Tibial artery (tissue), 4 donors: ENCODE measurements at places on chromosomes 1 and 21.

- peaks cover 71% of the 10 kb centered on the region for H3K36me3 ChIP-seq
- H3K4me3 ChIP-seq = no peak overlapping the region
- H3K27me3 ChIP-seq = no peaks in the 10 kb centered on the region
Observed at GRCh38 chr1:26848941-26849774, 13.8 kb upstream of the SFN start.

DNA sequence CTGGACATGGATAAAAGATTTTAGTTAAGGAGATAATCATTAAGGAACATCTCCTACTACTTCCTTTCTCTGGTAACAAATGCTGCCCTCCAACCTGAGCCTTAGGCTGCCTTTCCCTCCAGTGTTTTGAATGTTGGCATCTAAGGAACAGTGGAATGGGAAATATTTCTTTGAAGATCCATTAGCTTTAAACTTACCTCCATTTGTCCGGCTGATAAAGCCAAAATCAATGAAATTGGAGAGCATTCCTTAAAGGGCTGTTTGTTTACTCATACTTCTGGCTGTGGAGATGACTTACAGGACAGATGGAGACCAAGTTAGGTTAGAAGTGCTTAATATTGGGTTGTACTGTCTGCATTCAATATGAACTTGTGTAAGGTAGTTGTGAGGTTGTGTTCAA lies 439.1 kb downstream of the PLA2G4A start:
- no peak overlapping the region for H3K27ac ChIP-seq
- no peaks in the 10 kb centered on the region for H3K36me3 ChIP-seq
- H3K4me1 ChIP-seq = no peaks in the 10 kb centered on the region

GRCh38 chr21:39016740-39017315 lies 166.4 kb downstream of the PSMG1 start:
- no peak for DNase-seq
- H3K27me3 ChIP-seq = no peaks in the 10 kb centered on the region
- no peak overlapping the region for H3K4me3 ChIP-seq
- no peaks in the 10 kb centered on the region for H3K36me3 ChIP-seq
- peaks cover 14% of the 10 kb centered on the region for H3K4me1 ChIP-seq

DNA sequence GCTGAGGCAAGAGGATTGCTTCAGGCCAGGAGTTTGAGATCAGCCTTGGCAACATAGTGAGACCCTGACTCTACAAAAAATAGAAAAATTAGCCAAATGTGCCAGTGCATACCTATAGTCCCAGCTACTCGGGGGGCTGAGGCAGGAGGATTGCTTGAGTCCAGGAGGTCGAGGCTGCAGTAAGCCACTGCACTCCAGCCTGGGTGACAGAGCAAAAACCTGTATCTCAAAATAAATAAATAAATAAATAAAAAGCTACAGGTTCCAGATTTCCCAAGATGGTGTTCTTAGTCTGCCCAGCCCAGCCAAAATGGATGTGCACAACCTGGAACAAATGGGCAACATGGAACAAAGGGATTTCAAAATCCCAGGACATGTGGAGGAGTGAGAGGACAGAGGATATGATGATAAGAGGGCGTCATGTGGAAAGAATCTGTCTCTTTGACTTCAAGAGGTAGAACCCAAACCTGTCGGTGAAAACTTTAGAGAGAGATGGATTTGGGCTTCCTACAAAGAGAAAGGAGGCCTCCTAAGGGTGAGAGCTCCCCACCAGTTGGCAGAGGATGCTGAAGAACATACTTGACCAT lies 3.2 kb downstream of the EDARADD start:
- DNase-seq = no peak
- H3K4me3 ChIP-seq = no peak overlapping the region
- no peak overlapping the region for H3K27ac ChIP-seq

DNA sequence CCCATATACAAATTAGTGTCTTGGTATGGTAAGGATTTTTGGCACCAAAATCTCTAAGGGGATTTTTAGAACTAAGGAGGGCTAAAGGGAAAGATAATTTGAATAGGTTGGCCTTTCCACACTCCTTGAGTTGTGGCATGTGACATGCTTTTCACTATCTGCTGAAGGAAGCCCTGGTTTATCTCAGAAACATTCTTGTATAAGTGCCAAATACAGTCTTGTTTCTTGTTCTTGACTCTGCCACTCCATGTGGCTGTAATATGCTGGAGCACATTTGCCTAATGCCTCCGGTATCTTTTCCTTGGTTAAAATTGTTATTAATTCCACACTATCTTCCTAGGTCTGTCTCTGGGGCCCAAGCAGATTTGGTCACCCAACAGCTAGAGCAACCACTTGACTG lies 457.0 kb downstream of the USP25 start:
- no peaks in the 10 kb centered on the region for H3K36me3 ChIP-seq
- no peak for DNase-seq
- peaks cover 5% of the 10 kb centered on the region for H3K4me1 ChIP-seq

DNA sequence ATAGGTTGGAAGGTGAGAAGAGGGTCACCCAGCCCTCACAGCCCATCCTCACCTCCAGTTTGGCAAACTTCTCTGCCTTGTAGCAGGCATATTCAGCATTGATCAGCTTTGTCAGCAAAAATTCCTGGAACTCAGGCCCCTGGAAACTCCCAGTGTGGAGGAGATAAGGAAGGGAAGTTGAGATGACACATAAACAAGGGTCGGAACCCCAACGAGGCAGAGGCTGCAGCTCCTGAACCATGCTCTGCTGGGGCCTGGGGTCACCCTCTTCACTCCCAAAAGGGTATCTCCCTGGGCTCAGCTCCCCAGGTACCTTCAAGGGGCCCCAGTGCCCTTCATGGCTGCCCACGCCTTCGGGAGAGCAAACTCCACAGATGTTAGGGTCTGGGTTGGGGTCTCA lies 60.4 kb downstream of the RAP1GAP start:
- no peak overlapping the region for H3K4me3 ChIP-seq
- no peaks in the 10 kb centered on the region for H3K36me3 ChIP-seq
- H3K27me3 ChIP-seq = peaks cover 22% of the 10 kb centered on the region
- DNase-seq = no peak
- H3K4me1 ChIP-seq = no peaks in the 10 kb centered on the region
- H3K27ac ChIP-seq = no peak overlapping the region

DNA sequence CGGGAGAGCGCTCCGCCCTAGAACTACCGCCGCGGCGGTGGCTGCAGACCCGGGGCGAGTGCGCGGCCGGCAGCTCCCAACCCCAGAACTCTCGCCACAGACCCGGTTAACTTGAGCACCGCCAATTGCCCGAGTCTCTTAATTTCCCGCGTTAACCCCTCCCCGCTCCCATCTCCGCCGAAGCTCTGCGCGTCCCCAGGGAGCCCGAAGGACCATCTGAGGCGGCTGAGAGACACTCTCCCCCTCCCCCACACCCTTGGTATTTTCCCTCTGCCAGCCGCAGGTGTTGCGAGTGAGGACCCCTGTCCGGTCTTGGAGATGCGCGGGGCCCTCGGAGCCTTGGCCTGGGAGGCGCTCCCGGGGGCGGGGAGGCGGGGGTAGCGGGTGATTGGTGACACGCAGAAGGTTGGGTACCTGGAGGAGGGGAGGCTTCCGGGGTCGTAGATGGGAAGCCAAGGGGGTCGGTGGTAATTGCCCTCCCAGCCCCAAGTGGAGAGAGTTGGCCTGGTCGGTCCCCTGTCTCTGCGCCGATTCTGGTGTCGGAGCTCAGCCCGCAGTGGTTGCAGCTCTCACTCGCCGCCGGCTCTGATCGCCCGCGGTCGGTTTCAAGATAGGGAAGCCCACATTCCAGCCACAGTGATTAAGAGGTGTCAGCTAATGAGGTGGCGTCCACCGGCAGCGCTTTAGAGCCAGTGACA lies 858 bp upstream of the SUSD4 start:
- no peaks in the 10 kb centered on the region for H3K36me3 ChIP-seq
- DNase-seq = no peak
- no peaks in the 10 kb centered on the region for H3K4me1 ChIP-seq
- no peak overlapping the region for H3K27ac ChIP-seq
- H3K4me3 ChIP-seq = peak overlapping the region; percentile 47
- H3K27me3 ChIP-seq = no peaks in the 10 kb centered on the region

DNA sequence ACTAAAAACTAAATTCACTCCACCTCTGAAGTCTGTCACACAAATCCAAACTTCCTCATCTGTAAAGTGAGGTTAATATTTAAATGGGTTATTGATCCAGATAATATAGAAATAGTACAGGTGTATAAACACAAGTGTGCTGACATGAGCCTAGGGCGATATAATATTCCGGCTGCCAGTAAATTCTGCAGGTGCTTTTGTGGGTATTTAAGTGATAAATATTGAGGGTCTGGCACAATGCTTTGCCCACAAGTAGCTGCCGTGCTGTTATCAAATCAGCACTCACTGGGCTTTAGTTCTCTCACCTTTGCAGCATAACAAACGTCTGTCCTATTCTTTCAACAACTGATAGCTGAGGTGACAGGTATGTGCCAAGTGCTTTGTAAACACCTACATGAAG lies 7.6 kb downstream of the PABPC4 start:
- no peaks in the 10 kb centered on the region for H3K27me3 ChIP-seq
- DNase-seq = no peak
- no peak overlapping the region for H3K27ac ChIP-seq
- no peak overlapping the region for H3K4me3 ChIP-seq
- peaks cover 85% of the 10 kb centered on the region for H3K36me3 ChIP-seq

GRCh38 chr1:213251972-213252371 lies 200.9 kb downstream of the RPS6KC1 start:
- no peak for DNase-seq
- H3K4me3 ChIP-seq = no peak overlapping the region
- H3K36me3 ChIP-seq = peaks cover 3% of the 10 kb centered on the region
- no peaks in the 10 kb centered on the region for H3K27me3 ChIP-seq

GRCh38 chr1:157302199-157302497 lies 164.0 kb upstream of the ETV3 start:
- H3K4me1 ChIP-seq = no peaks in the 10 kb centered on the region
- no peak for DNase-seq
- H3K27me3 ChIP-seq = no peaks in the 10 kb centered on the region
- no peak overlapping the region for H3K27ac ChIP-seq
- no peak overlapping the region for H3K4me3 ChIP-seq
- H3K36me3 ChIP-seq = no peaks in the 10 kb centered on the region

DNA sequence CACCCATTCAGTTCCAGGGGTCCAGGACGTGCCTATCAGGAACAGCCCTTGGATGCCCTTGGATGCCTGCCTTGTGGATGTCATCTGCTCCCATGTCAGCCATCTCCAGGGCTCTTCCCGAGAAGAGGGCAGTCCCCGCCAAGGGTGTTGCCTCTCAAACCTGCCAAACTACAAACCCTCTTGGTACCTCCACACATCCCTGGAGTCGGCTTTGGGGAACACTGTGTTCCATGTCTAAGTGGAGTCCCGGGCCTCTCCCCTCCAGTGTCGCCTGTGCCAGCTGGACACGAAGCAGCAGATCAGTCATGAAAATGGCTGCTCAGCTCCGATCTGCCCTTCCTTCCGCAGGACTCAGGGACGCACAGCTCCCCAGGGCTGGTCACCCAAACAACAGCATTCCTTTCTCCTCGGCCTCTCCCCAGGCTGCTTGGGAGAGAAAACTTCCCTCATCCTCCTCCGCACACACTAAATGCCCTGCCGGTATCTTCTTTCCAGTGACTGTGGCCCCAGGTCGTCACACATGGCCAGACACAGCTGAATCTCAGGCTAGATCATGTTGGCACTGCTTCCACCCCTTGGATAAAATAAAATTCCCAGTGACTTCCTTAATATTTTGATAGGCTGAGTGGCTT lies 53.4 kb downstream of the GALNT2 start:
- no peaks in the 10 kb centered on the region for H3K36me3 ChIP-seq
- no peaks in the 10 kb centered on the region for H3K27me3 ChIP-seq
- no peak overlapping the region for H3K27ac ChIP-seq
- H3K4me3 ChIP-seq = no peak overlapping the region
- no peak for DNase-seq

DNA sequence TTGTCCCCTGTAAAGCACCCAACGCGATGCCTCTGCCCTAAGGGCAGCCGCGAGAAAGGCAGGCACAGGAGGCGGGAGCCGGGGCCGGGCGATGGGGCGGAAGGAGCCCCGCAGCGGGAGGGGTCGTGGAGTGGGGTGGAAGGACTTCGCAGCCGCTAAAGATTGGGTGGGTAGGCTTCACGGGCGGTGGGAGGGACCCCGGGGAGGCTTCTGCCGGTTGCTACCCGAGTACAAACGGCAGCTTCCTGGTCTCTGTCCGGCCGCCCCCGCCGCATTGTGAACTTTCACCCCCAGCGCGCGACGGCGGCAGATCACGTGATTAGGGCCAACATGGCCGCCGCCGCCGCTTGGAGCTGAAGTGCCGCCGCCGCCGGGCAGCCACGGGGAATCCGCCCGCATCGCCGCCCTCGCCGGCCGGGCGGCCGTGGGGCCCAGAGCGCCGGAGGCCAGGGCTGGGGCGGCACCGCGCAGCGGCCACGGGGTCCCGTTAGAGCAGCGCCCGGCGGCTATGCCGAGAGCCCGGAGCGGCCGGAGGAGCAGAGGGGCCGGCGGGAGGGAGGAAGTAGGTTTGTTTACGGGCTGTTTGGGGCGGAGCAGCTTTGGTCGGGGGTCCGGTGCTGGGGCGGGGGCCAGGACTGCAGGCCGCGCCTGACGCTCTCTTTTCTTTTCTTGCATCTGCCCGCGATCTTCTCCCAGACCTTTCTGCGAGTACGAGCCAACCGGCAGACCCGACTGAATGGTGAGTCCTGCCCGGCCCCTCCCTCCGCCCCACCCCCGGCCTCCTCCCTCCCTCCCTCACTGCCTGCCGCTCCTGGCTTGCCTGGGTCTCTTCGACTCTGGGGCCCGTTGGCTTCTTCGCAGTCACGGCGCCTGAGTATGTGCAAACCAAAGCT lies 42.4 kb downstream of the TMEM53 start:
- peaks cover 28% of the 10 kb centered on the region for H3K4me1 ChIP-seq
- H3K36me3 ChIP-seq = peaks cover 30% of the 10 kb centered on the region
- peak; percentile 93 for DNase-seq
- H3K4me3 ChIP-seq = peak overlapping the region; percentile 64
- peak overlapping the region; percentile 92 for H3K27ac ChIP-seq

DNA sequence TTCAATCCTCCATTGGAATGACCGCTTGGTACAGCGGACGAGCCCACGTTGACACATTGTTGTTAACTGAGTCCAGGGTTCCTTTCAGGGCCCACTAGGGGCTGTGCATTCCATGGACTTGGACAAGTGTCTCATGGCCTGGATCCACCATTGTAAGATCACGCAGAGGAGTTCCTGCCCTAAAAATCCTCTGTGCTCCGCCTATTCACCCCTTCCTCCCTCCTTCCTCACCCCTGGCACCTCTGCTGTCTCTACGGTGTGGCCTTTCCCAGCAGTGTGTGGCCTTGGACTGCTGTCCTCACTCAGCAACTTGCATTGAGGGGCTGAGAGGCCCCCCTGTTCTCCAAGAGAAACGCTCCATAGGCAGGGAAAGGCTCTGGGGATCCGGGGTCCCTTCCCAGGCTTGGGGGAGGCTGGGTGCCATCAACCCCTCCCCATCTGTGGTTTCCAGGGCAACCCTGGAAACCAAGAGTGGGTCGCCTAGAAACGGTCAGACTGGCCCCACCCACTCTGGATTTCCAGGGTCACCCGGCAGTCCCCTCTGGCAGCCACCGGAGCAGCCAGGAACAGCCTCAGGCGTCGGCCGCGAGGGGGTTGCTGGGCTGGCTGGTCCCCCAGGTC lies 50.9 kb downstream of the MEGF6 start:
- peaks cover 25% of the 10 kb centered on the region for H3K4me1 ChIP-seq
- peaks cover 13% of the 10 kb centered on the region for H3K27me3 ChIP-seq
- H3K36me3 ChIP-seq = no peaks in the 10 kb centered on the region
- H3K4me3 ChIP-seq = no peak overlapping the region
- DNase-seq = no peak

GRCh38 chr1:118488787-118489186 lies 303.8 kb upstream of the SPAG17 start:
- H3K4me1 ChIP-seq = no peaks in the 10 kb centered on the region
- H3K36me3 ChIP-seq = no peaks in the 10 kb centered on the region
- no peaks in the 10 kb centered on the region for H3K27me3 ChIP-seq
- DNase-seq = no peak
- H3K4me3 ChIP-seq = no peak overlapping the region
- H3K27ac ChIP-seq = no peak overlapping the region
